Cortex of kidney (tissue), 1 donor: ENCODE measurements at places on chromosomes 6 and 20.

DNA sequence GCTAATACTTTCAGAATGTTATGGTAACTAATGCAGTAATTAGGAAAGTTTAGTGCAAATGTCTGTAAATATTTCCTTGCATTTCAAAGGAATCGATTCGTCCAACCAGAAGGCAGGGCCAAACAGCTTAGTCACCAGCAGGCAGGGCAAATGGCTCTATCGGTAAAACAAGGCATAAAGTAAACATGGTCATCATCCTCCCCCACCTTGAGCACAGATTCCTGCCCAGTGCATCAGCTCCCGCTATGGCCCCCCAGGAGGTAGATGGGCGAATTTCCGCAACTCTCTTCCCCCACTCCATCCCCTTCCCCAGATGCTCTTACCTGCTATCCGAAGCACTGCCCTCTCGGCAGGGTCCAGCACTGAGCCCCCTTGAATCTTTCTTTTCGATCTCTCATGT, 103.8 kb upstream of the BEND6 start:
- no peak for DNase-seq

DNA sequence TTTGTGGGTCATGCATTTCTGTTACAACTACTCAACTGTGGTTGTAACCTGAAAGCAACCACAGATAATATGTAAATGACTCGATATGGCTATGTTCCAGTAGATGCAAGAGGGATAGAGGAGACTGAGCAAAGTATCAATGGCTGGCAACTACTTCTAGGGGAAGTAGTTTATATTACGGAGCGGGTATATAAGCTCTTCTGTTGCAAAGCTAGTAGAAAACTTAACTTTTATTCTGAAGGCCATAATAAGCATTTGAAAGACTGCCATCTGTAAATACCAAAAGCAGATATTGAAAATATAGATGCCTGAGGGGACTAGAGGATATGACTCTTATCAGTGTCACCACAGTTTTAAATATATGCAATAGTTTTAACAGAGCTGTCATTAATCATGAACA, 655.3 kb downstream of the PHF3 start:
- DNase-seq: no peak

DNA sequence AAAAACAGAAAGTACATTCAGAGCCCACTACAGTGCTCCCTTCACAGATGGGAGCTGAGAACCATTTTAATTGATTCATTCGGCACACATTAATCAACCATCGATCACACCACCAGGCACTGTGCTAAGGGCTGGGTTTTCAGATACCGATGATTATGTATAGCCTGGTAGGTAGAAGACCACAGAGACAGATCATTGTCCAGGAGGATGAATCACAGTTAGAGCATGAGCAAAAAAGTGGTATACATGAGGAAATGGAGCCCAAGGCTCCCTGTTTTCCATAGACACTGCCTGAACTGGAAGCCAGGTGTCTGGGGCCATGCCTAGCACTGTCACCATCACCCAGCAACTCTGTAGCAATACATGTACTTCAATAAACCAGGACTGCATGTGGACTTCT, 9.0 kb upstream of the PRDM1 start:
- no peak for DNase-seq

GRCh38 chr20:61809006-61809770, 256.5 kb downstream of the TAF4 start:
- no peak for DNase-seq

DNA sequence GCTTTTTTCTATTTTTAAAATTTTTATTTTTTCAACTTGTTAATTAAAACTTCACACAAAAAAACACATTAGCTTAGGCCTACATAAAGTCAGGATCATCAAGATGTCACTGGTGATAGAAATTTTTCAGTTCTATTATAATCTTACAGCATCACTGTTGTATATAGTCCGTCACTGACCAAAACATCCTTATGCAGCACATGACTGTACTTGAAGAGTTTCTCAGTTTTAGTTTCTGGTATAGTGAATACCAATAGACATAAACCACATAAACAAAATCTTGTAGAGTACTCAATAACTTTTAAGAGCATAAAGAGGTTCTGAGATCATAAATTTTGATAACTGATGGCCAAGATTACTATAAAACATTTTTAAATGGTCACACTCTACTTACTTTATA, 71.8 kb downstream of the ASCC3 start:
- no peak for DNase-seq

- DNase-seq: no peak
Measured at GRCh38 chr6:169794317-169795055, 43.1 kb downstream of the ERMARD start.

GRCh38 chr6:148166339-148166968, 176.2 kb upstream of the SASH1 start:
- DNase-seq: no peak

DNA sequence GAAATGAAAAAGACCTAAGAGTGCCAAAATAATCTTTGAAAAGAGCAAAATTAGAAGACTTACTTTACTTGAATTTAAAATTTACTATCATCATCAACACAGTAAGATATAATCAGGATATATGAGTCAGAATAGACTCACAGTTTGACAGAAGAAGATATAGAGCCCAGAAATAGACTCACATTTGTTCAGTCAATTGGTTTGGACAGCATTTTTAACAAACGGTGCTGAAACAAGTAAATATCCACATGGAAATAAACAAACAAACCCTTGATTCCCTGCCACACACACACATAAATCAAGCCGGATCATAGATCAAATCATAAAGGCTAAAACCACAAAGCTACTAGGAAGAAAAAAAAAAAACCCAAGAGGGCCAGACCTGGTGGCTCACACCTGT, 291.1 kb downstream of the ADGRG6 start:
- no peak for DNase-seq
